ENCODE measurements at places on chromosomes 7 and 10.

- DNase-seq: no peak
Observed at GRCh38 chr7:84589012-84589411, 394.4 kb upstream of the SEMA3A start.

DNA sequence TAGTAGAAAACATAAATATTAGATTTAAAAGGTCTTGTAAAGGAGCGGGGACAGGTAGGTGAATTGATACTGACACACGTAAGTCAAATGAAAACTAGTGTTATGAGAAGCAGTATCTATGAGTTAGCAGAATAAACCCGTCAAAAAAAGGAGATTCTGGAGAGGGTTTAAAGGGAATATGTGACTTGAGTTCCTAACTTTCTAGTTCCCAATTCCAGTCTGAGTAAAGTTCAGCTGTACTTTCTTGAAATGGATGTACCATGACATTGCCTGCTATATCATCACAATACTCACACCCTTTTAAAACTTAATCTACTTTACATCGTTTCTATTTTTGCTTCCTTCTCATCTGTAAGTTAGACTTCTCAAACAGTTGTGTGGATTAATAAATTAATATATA lies 122.2 kb downstream of the NRBF2 start:
- DNase-seq: no peak

DNA sequence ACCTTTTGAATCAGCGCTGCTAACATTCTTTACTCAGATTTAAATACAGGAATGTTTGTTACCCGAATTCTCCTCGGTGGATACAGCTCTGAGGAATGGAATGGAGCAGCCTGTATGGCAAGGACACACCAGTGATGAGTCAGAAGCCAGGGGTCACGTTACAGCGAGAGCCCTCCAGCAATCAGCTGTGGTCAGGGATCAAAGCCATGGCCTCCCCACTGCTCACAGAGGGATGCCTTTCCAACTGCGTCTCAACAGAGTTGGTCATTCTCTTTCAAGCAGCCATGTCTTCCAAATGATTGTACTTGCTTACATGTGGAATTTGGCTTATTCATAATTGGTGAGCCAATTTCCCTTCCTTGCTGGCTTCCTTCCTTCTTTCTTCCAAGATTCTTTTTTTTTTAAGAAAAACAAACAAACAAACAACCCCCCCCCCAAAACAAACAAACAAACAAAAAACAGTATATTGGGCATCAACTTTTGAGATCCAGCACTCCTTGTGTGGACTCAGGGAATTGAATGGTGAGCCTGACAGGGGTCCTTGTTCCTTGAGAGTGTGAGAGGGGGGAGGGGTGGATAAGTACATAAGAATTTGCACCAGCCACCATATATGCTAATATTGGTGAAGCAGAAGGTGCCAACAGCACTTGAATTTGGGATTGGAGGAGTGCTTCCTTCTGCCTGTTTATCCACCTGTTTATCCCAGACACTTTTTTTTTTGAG lies 100.2 kb downstream of the ATXN7L1 start:
- peak; percentile 97 for DNase-seq

DNA sequence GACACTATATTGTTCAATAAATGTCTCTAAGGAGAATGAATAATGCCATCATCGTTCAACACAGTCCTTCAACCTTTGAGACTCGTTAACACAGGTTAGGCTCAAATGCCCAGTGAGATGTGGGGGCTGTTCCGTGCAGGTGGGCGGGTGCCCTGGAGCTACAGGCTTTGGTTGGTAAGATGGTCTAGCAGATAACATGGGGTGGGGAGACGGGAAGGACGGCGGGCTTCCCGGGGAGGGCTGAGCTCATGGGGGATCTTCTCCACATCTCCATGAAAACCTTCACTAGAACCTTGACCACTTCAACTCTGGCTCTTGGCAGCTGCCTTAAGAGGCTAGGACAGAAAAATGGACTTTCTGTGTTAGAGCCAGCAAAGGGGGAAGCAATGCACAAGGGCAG lies 134.1 kb upstream of the TCERG1L start:
- DNase-seq: no peak

- DNase-seq: peak; percentile 72
Observed at GRCh38 chr7:48337012-48337621, 165.9 kb downstream of the ABCA13 start.

GRCh38 chr7:10237306-10237705 lies 736.4 kb upstream of the PHF14 start:
- peak; percentile 70 for DNase-seq

DNA sequence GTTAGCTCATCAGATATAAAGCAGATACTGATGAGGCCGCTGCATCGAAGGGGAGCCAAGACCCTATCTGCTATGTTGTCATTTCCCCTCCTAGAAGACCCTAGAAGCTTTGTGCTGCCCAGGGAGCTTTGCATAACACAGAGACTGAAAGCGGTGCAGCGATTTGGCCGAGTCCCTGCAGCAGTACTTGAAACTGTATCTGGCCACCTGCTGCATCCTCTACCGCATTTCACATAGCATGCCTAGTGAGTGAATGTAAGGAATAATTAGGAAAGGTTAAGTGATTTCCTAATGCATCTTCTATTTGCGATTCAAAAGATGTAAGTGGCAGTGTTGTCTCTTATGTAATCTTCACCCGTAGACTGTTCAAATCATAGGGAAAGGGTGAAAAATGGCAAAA lies 106.7 kb downstream of the LRMDA start:
- no peak for DNase-seq

- no peak for DNase-seq
Observed at GRCh38 chr7:123208793-123209192, 9.0 kb upstream of the SLC13A1 start.

GRCh38 chr10:124063750-124064603 lies 29.4 kb downstream of the CHST15 start:
- peak; percentile 30 for DNase-seq

- DNase-seq: peak; percentile 4
Observed at GRCh38 chr7:154953006-154953684, 49.8 kb downstream of the PAXIP1 start.

GRCh38 chr10:70549962-70550458 lies 52.5 kb downstream of the PRF1 start:
- DNase-seq: peak; percentile 82

DNA sequence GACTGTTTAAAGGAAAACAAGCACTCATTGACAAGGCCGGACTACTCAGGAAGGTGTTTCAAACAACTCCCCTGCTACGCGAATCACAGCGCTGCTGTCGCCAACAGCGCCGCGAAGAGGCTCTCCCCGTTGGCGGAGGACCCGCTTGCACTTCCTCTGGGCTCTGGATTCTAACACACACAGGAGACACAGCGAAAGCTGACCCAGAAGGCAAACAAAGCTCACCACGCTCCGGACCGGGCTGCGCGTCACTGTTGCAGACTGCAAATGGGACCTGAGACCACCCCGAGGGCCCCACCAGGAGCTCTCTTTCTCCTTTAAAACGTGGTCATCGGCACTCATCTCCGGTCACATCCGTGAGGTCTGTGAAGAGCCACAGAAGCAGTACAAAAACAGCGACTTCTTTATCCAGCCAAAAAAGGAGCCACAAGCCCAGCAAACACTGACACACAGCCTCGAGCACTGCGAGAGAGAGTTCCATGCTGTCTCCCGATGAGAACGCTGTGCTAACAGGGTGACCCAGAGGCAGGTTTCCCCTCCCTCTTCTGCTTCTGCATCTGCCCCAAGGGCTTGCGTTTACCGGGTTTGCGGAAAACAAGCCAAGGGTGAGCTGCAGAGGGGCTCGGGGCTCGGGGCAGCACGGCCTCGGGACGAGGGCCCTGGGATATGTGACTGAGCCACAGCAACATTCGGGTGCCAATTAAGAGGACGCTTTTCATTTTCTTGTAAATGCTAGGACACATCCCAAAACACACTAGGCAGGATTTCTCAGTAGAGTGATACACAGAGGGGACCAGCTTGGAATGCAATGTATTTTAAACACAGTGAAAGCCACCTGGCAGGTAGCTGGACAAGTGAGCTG lies 41.3 kb downstream of the AMZ1 start:
- DNase-seq: no peak

GRCh38 chr10:34922138-34922537 lies 107.0 kb upstream of the PARD3 start:
- no peak for DNase-seq

- DNase-seq: no peak
Observed at GRCh38 chr10:126102636-126103035, 206.3 kb downstream of the FANK1 start.

DNA sequence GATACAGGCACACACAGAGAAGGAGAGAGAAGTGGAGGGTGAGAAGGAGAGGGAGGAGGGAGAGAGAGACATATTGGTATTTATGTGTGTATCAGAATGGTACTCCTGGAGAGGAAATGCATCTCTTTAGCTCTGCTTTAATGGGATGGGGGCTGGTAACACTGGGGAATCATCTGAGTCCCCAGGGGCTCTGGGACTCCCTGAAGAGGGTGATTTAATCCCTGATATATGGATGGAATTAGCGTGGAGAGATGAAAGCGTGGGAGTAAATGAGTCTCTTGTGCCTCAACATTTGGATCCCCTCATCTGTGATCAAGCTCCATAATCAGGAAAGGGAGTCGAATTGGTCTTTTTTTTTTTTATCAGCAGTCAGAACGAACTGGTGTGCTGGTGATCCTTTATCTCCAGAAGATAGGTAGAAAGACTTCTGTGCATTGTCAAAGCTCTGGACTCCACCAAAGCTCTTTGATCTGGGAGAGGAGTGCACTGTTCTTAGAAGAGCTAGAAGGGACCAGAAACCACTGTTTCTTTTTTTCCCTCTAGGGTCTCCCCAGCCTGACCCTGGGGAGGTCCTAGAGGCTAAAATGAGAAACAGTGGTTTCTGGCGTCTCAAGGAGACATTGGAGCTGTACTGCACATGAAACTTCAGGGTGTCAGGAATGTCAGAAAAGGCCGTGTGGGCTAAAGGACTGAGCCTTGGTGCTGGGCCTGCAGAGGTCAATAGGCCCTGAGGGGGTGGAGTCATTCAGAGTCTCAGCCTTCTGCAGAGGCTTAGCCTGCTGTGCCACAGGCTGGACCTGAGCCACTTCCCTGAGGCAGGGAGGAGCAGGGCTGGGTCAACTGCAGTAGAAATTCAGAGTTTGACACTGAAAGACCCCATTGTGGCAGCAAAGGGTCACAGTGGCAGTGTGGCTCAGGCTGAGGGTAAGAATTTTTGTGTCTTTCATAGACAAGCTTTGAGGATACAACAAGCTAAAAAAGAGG lies 234.4 kb upstream of the SLC26A5 start:
- no peak for DNase-seq

DNA sequence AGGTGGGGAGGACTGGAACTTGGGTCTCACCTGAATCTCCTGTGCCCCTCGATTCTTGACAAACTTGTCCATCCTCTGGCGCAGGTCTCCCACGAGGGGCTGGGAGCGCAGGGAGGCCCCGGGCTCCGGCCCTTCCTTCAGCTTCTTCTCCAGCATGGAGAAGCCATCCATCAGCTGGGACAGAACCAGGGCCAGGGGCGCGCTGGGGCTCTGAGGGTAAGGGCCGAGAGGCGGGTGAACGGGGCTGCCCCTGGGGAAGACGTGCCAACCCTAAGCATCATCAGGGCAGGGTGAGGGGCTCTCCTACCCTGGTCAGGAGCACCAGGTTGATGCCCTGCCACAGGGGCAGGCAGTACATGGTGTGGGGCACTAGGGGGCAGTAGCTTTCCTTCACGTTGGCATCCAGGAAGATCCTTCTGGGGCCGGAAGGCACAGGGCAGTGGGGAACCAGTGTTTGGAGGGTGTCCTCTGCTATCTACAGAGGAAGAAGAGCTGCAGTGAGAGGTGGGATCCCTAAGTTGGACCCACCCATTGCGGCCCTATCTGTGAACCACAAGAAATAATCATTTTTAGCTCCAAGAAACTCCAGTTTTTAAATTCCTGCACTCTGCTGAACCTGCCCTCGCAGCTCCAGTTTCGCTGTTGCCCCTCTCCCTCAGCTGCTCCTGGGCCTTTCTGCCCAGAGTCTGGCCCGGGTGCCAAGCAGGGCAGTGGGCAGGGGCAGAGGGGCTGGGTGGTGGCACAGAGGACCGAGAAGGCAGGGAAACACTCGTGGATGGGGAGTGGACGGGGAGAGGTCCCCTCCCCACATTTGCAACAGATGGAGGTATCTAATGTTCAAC lies 10.8 kb upstream of the PYROXD2 start:
- peak; percentile 62 for DNase-seq

DNA sequence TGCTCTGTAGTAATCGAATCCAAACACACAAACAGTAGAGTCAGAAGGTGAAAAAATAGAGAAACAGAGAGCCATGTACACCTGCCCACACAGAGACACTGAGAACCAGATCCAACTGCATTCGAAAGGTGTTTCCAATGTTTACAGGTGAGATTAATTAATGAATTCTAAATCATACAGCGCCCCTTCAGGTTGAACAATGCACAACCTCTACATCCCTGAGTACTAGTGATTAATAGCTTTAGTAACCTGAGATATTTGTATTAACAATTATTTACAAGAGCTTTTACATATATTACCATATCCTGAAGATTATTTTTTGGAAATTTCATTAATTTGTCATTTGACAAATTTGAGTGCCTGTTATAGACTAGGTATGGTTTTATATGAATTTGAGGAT lies 7.6 kb upstream of the MRC1 start:
- DNase-seq: no peak

GRCh38 chr10:26950934-26951333 lies 90.2 kb upstream of the ABI1 start:
- no peak for DNase-seq

- no peak for DNase-seq
Observed at GRCh38 chr7:19707240-19707639, 1.6 kb downstream of the POLR1F start.

GRCh38 chr7:68381731-68382130 lies 1216.5 kb upstream of the AUTS2 start:
- DNase-seq: no peak

DNA sequence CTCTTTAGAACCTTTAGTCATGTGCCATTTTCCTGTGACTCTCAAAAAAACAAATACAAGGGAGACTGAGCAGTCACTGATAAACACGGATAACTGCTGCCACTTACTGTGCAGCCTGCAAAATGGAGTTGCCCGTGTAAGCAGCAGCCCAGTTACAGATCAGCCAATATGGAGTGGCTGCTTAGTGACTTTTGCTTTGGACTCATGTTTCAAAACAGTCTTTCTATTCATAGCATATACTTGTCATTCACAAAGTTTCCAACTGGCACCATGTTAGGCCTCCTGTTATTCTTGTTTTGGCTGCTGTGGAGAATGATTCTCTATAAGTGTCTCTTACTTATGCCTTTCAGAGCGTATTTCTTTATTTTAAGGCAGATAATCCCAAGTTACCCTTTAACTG lies 3.0 kb downstream of the FAM204A start:
- DNase-seq: no peak

- no peak for DNase-seq
Observed at GRCh38 chr10:128289621-128290020, 163.4 kb upstream of the MKI67 start.

- no peak for DNase-seq
Observed at GRCh38 chr7:44131173-44132029, 8.1 kb upstream of the POLD2 start.

GRCh38 chr7:22393913-22394729 lies 37.2 kb upstream of the RAPGEF5 start:
- no peak for DNase-seq

- DNase-seq: no peak
Observed at GRCh38 chr10:69224862-69225657, 4.9 kb downstream of the HKDC1 start.

- no peak for DNase-seq
Observed at GRCh38 chr7:150753826-150754603, 16.8 kb downstream of the GIMAP5 start.

- DNase-seq: no peak
Observed at GRCh38 chr7:105094966-105095365, 81.0 kb downstream of the KMT2E start.

All from urothelium cell line (cell line).